ENCODE measurements at places on chromosomes 4 and X. TPM values are rescaled to one million over a fixed set of nuclear protein-coding genes. Genes with fewer than 3 reads are reported as not detected.
A peak's percentile ranks its signal among the peaks of the same experiment; 100 is the strongest.

GRCh38 chr4:102218656-102219055 is 126.6 kb downstream of the SLC39A8 start:
- DNase-seq, result no peak
- H3K4me3 ChIP-seq, result no peak overlapping the region
- H3K27me3 ChIP-seq, result no peaks in the 10 kb centered on the region
- H3K4me1 ChIP-seq, result peaks cover 4% of the 10 kb centered on the region
- H3K27ac ChIP-seq, result no peak overlapping the region

- H3K36me3 ChIP-seq, result no peaks in the 10 kb centered on the region
- peaks cover 2% of the 10 kb centered on the region for H3K27me3 ChIP-seq
- no peak for DNase-seq
- H3K4me3 ChIP-seq, result no peak overlapping the region
- H3K27ac ChIP-seq, result no peak overlapping the region
Measured at GRCh38 chrX:154466907-154467306, 8.8 kb downstream of the PLXNA3 start.

DNA sequence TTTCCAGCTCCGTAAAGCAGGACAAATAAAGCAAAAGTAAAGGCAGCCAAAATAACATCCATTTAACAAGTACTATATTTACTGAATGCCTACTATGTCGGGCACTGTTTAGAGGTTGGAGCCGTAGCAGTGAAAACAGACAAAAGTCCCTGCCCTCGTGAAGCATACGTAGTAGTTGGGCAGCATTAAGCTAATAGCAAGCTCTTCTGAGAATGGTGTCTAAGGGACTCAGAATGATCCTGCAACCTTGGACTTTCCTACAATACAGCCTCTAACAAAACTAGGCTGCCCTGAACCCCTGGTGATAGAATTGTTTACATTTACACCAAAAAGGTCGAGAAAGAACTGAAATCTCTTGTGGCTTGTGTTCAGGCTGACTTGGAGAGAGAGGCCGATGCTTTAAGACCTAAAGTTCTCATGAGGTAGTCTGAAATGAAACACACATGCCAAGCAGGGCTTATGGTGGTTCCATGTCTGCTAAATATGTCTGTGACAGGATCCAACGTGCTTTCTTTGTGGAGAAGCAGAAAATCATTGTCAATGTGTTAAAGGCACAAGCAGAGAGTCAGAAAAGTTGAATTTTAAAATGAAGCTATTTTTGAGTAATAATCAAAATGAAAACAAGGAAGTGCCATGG is 898 bp upstream of the PDGFC start:
- H3K27me3 ChIP-seq, result peaks cover 4% of the 10 kb centered on the region
- H3K27ac ChIP-seq, result no peak overlapping the region
- H3K4me3 ChIP-seq, result peak overlapping the region; percentile 70

GRCh38 chrX:77900688-77901087 is 1.4 kb downstream of the COX7B start:
- no peak for DNase-seq
- peaks cover 7% of the 10 kb centered on the region for H3K4me1 ChIP-seq
- no peaks in the 10 kb centered on the region for H3K27me3 ChIP-seq
- H3K4me3 ChIP-seq, result peak overlapping the region; percentile 92
- no peaks in the 10 kb centered on the region for H3K36me3 ChIP-seq
- H3K27ac ChIP-seq, result peak overlapping the region; percentile 96

DNA sequence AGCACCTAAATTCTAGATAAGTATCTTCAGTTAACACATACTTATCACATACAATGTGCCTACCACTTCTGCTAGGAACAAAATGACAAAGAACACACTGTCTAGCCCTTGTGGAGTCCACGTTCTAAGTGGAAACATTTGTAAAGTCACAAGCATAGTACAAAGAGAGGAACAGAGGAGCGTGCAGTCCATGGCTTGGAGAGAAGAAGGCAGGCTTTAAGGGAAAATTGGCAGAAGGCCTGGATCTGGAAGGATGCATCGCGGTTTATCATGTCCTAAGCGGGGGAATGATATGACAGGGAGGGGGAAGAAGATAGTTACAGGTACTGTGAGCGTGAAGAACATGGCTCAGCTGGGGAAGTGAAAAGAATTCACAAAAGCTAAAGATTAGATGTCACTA is 218.0 kb downstream of the PRDM5 start:
- H3K27me3 ChIP-seq, result no peaks in the 10 kb centered on the region
- H3K27ac ChIP-seq, result no peak overlapping the region
- H3K4me3 ChIP-seq, result no peak overlapping the region
- no peak for DNase-seq
- no peaks in the 10 kb centered on the region for H3K36me3 ChIP-seq

GRCh38 chrX:21711129-21711847 is 46.6 kb downstream of the SMPX start:
- no peak for DNase-seq
- H3K4me1 ChIP-seq, result no peaks in the 10 kb centered on the region
- H3K4me3 ChIP-seq, result no peak overlapping the region
- H3K36me3 ChIP-seq, result no peaks in the 10 kb centered on the region
- H3K27ac ChIP-seq, result no peak overlapping the region

DNA sequence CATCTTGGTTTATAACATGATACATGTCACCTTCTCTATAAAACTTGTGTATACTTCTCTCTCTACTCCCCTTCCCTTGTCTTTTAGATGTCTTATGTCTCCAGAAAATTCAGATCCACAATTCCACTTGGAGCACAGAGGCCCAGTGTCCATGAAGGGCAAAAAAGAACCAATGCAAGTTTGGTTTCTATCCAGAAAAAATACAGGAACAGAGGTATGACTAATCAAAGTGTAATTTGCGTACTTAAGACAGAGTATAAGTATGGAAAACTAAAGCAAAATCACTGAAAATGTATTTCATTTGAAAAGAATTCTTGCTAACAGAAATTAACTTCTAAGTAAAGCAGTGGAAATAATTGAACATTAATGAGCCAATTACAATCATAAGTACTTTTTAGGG is 46.2 kb downstream of the GUCY1B1 start:
- no peak overlapping the region for H3K4me3 ChIP-seq
- H3K27me3 ChIP-seq, result no peaks in the 10 kb centered on the region
- peaks cover 7% of the 10 kb centered on the region for H3K4me1 ChIP-seq
- DNase-seq, result no peak

Gene IGSF1
- 3.0 TPM for total RNA-seq

Gene SLC10A4
- total RNA-seq, result 7.1 TPM

Gene SH3D19
- 4.9 TPM for total RNA-seq

Gene TACR3
- total RNA-seq, result 0.20 TPM

Gene ADH1C
- total RNA-seq, result not detected

Gene TKTL1
- total RNA-seq, result not detected

Measured in glutamatergic neuron (in vitro differentiated cells).